ENCODE measurements at places on chromosomes 5 and 9. TPM values are rescaled to one million over a fixed set of nuclear protein-coding genes. Genes with fewer than 3 reads are reported as not detected.
A peak's percentile ranks its signal among the peaks of the same experiment; 100 is the strongest.

Gene IL33
- 42.9 TPM for total RNA-seq

Gene NUP188
- total RNA-seq: 60.9 TPM

Gene SLC46A2
- total RNA-seq: 7.0 TPM

Gene FSTL4
- total RNA-seq: 2.9 TPM

Gene RFX3
- total RNA-seq: 10.5 TPM

DNA sequence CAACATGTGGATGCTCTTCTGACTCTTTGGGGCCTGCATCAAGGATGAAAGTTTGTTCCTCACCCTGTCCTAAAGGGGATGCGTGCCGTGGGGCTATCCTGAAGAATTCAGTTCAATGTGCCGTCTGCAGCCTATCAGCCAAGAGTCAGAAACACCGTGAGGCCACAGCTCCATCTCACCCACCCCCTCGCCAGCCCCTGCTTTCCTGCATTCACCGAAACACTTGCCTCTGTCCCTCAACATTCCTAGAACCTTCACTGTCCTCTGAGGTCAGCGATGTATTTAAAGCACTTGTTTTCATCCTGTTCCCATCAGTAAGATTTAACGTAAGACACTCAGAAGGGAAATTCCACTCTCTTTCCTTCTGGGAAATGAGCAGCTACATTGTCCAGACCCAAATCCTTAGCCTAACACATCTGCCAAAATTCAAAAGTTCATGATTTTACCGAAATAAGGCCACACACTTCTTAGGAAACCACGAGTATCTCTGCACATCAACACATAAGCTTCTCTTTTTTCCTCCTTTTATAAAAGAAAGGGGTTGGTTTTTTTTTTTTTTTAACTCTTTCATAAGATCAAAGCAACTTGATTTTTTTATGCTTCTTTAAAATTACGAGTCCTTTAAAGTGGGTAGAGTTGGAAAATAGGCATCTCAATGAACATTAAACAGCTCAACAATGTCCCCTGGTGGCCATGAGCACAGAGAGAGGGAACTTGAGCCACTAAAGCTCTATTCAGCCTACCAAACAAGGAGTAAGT is 100.7 kb downstream of the SUSD1 start:
- H3K4me1 ChIP-seq: peaks cover 57% of the 10 kb centered on the region
- H3K36me3 ChIP-seq: peaks cover 4% of the 10 kb centered on the region
- DNase-seq: no peak
- no peak overlapping the region for H3K4me3 ChIP-seq
- peak overlapping the region; percentile 76 for H3K27ac ChIP-seq
- H3K27me3 ChIP-seq: no peaks in the 10 kb centered on the region

DNA sequence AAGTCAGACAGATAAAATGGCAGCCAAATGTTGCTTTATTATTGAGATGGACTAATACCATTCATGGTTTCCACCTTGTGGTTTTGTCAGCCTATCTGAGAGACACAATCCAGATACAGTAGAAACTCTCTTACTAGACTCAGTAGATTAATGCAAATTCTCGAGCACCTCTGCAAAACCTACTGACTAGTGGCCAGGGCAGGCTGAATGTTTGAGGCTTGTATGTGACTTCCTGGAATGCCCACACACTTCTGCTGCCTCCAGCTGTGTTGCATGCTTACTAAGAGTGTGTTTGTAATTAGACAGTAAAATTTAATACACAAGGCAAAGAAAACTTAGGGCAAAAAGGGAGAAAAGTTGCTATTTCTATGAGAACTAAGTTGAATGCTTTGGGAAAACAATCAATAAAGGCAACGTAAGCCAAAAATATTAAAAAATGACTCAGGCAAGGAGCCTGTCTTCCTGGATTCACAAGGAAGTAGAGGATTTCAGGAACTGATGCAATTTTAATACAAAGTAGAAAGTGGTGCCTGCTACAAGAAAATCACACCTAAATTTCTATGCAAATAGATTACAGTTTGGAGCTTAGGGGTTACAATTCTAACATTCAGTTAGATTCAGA is 30.2 kb upstream of the CCNG1 start:
- no peak overlapping the region for H3K4me3 ChIP-seq
- no peak for DNase-seq
- H3K36me3 ChIP-seq: no peaks in the 10 kb centered on the region
- H3K4me1 ChIP-seq: no peaks in the 10 kb centered on the region
- no peaks in the 10 kb centered on the region for H3K27me3 ChIP-seq

DNA sequence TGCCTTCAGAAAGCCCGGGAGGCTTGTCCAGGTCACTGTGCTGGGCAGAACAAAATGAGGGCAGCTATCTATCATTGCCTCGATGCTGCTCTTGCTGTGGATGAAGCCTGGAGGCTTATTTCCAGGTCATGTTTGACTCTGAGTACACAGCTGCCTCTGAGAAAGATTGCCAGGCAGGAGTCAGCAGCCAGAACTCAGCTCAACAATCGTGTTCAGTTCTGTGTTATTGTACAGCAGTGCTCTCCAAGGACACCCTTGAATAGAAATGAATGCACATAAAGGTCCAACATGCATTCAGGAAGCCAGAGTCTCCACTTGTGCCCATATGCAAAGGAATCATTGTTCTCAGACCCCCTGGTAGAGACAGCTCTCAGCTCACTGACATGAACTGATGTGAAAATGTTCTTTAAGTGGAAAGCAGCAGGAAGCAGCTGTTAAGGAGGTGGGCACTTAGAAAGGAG is 61.7 kb upstream of the ZFR start:
- no peaks in the 10 kb centered on the region for H3K36me3 ChIP-seq
- H3K27ac ChIP-seq: peak overlapping the region; percentile 17
- H3K27me3 ChIP-seq: peaks cover 39% of the 10 kb centered on the region
- no peaks in the 10 kb centered on the region for H3K4me1 ChIP-seq
- no peak overlapping the region for H3K4me3 ChIP-seq

GRCh38 chr9:117365438-117365837 is 49.4 kb downstream of the ASTN2 start:
- H3K27me3 ChIP-seq: no peaks in the 10 kb centered on the region
- H3K27ac ChIP-seq: no peak overlapping the region
- DNase-seq: no peak
- H3K36me3 ChIP-seq: no peaks in the 10 kb centered on the region

DNA sequence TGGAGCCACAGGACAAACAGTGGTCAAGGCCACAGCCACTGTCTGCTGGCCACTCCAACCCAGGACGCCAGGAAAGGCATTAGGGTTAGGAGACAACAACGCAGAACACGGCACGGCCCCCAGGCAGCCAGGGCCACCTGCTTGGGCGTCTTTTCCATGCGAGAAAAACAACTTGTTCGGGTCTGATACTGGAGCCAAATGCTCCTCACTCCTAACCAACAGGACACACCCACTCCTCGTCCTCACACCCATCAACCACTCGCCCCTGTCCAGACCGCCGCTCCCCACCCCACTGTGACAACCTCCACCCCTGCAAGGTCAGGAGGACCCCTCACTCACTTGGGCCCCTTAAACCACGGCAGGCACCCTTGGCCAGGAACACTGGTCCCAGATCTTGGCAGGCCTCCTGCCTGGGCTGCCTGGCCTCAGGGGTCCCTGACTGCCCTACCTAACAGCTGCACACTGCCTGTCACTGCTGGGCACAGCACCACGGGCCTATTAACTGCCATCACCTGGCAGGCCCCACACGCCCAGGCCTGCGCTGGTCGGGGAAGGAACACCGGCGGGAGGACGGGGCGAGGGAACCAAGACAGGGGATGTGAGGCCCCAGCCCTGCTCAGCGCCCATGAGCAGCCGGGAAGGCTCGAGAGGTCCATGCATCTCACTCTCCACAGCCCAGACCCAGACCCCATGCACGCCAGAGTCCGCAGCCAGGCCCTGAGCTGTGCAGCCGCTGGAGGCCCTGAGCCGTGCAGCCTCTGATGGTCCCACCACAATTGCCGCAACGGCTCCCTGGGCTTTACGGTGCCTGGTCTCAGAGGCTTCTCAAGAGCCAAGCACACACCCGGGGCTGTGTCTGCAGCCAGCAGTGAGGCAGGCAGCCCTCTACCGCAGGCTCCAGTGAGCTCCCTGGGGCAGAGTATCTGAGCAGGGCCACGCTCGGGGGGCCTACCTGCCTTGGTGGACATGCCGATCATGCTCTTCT is 13.8 kb downstream of the CLPTM1L start:
- no peaks in the 10 kb centered on the region for H3K27me3 ChIP-seq
- H3K27ac ChIP-seq: peak overlapping the region; percentile 13
- no peak overlapping the region for H3K4me3 ChIP-seq
- no peaks in the 10 kb centered on the region for H3K4me1 ChIP-seq
- H3K36me3 ChIP-seq: no peaks in the 10 kb centered on the region

DNA sequence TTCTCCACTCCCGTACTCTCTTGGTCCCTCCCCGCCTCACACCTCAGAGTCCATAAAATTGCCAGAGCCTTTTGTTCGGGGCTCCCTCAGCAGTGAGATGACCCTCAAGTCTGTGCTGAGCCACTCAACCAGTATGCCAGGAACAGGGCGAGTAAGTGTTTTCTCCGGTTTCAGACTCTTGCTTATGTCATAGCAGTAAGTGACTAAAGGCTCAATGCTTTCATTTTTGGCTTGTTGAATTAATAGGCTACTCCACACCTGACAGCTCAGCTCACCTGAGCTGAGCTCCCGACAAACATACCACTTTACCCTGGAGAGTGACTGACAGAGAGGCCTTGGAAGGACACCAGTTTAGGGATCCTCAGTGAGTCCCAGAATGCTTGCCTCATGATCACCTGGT is 30.5 kb downstream of the PCSK1 start:
- H3K4me3 ChIP-seq: no peak overlapping the region
- peak; percentile 1 for DNase-seq
- no peaks in the 10 kb centered on the region for H3K27me3 ChIP-seq
- H3K27ac ChIP-seq: no peak overlapping the region
- no peaks in the 10 kb centered on the region for H3K36me3 ChIP-seq

GRCh38 chr9:128419061-128419925 is 1.4 kb upstream of the CERCAM start:
- DNase-seq: no peak
- no peak overlapping the region for H3K4me3 ChIP-seq
- H3K27ac ChIP-seq: no peak overlapping the region
- H3K4me1 ChIP-seq: peaks cover 14% of the 10 kb centered on the region
- no peaks in the 10 kb centered on the region for H3K36me3 ChIP-seq
- H3K27me3 ChIP-seq: peaks cover 78% of the 10 kb centered on the region

GRCh38 chr9:70694758-70695157 is 280.3 kb upstream of the KLF9 start:
- no peaks in the 10 kb centered on the region for H3K4me1 ChIP-seq
- no peak overlapping the region for H3K4me3 ChIP-seq
- H3K27me3 ChIP-seq: no peaks in the 10 kb centered on the region
- no peak for DNase-seq

- no peak overlapping the region for H3K4me3 ChIP-seq
- H3K27ac ChIP-seq: no peak overlapping the region
- no peaks in the 10 kb centered on the region for H3K4me1 ChIP-seq
- no peaks in the 10 kb centered on the region for H3K36me3 ChIP-seq
- no peak for DNase-seq
Observed at GRCh38 chr5:13976867-13977830, 32.7 kb upstream of the DNAH5 start.

DNA sequence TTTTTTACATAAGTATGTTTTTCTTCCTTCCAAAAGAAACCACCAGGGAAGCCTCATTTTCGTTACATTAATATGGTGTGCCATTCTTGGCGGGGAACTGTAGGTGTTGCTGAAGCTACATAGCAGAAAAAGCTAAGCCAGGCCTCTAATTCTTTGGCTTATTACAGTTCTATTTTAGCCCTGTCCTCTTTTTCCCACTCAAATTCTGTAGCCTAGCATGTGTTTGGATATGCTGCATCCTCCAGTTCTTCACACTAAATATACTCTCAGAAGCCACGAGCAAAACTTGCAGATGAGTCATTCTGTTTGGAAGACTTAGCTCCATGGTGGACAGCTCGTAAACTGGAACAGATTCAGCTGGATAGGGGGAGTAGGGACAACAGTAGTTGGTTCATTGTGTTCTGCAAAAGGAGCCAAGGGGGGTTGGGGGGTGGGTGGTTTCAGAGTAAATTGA is 369.4 kb downstream of the TMEM161B start:
- no peak overlapping the region for H3K4me3 ChIP-seq
- H3K4me1 ChIP-seq: no peaks in the 10 kb centered on the region
- H3K27me3 ChIP-seq: no peaks in the 10 kb centered on the region
- no peak for DNase-seq
- H3K36me3 ChIP-seq: no peaks in the 10 kb centered on the region
- no peak overlapping the region for H3K27ac ChIP-seq

DNA sequence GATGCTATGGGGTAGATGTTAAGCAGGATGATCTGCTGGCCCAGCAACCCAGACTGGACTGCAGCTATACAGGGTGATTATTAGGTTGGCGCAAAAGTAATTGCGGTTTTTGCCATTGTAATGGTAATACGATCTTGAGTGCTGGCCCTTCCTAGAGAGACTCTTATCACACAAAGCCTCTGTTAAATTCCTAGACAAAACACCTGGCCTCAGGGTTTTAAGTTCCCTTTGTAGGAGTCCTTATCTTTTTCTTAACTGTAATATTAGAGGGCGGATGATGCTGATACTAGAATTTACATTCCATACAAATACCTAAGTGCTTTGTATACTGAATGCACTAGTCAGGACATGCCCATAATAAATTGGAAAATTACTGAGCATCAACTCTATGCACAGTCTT is 222.2 kb downstream of the NDUFS4 start:
- DNase-seq: no peak
- no peaks in the 10 kb centered on the region for H3K4me1 ChIP-seq
- no peak overlapping the region for H3K4me3 ChIP-seq
- no peaks in the 10 kb centered on the region for H3K27me3 ChIP-seq

- H3K27me3 ChIP-seq: no peaks in the 10 kb centered on the region
- no peaks in the 10 kb centered on the region for H3K4me1 ChIP-seq
- DNase-seq: no peak
- H3K36me3 ChIP-seq: no peaks in the 10 kb centered on the region
Observed at GRCh38 chr5:142506756-142507155, 179.1 kb downstream of the FGF1 start.

DNA sequence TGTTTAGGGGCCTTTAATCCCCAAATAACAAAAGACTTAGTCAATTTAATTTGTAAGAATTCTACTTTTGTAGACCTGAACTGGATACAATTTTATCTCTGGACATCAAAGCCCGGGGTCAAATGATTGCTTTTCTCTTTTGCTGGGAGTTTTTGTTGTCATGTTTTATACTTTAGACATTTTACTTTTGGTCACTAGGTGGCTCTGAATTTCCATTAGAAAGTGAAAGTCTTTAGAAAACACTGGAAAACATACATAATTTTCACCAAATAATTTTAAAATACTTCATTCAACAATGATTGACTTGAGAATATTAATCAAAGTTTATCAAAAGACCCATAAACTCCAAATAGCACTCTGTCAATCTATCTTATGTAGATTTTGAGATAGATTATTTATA is 2.8 kb upstream of the PCA3 start:
- H3K4me1 ChIP-seq: no peaks in the 10 kb centered on the region
- no peaks in the 10 kb centered on the region for H3K36me3 ChIP-seq
- no peak overlapping the region for H3K4me3 ChIP-seq
- H3K27me3 ChIP-seq: no peaks in the 10 kb centered on the region
- H3K27ac ChIP-seq: no peak overlapping the region
- no peak for DNase-seq

- H3K4me3 ChIP-seq: peak overlapping the region; percentile 68
- peak; percentile 74 for DNase-seq
- H3K36me3 ChIP-seq: no peaks in the 10 kb centered on the region
- peaks cover 21% of the 10 kb centered on the region for H3K4me1 ChIP-seq
- no peak overlapping the region for H3K27ac ChIP-seq
Observed at GRCh38 chr5:177403792-177404640, 3.6 kb upstream of the PFN3 start.

GRCh38 chr9:37034938-37035647 is 1.0 kb upstream of the PAX5 start:
- H3K4me1 ChIP-seq: peaks cover 13% of the 10 kb centered on the region
- peaks cover 100% of the 10 kb centered on the region for H3K27me3 ChIP-seq
- DNase-seq: no peak

- H3K36me3 ChIP-seq: no peaks in the 10 kb centered on the region
- no peak overlapping the region for H3K27ac ChIP-seq
- H3K4me3 ChIP-seq: no peak overlapping the region
- no peaks in the 10 kb centered on the region for H3K27me3 ChIP-seq
Observed at GRCh38 chr5:11247224-11247623, 486.2 kb upstream of the DAP start.
